T-helper 17 cell (primary cell): ENCODE measurements at places on chromosomes 6 and 20. TPM values are rescaled to one million over a fixed set of nuclear protein-coding genes. Genes with fewer than 3 reads are reported as not detected.

The MEP1A gene
- total RNA-seq: not detected

The HCRTR2 gene
- total RNA-seq: not detected

- peaks cover 8% of the 10 kb centered on the region for H3K27me3 ChIP-seq
- H3K27ac ChIP-seq: peak overlapping the region; percentile 97
- no peak for DNase-seq
- no peaks in the 10 kb centered on the region for H3K36me3 ChIP-seq
- peak overlapping the region; percentile 90 for H3K4me3 ChIP-seq
- peaks cover 27% of the 10 kb centered on the region for H3K4me1 ChIP-seq
These were observed 775 bp downstream of the PFDN4 start for GRCh38 chr20:54208548-54209176.

DNA sequence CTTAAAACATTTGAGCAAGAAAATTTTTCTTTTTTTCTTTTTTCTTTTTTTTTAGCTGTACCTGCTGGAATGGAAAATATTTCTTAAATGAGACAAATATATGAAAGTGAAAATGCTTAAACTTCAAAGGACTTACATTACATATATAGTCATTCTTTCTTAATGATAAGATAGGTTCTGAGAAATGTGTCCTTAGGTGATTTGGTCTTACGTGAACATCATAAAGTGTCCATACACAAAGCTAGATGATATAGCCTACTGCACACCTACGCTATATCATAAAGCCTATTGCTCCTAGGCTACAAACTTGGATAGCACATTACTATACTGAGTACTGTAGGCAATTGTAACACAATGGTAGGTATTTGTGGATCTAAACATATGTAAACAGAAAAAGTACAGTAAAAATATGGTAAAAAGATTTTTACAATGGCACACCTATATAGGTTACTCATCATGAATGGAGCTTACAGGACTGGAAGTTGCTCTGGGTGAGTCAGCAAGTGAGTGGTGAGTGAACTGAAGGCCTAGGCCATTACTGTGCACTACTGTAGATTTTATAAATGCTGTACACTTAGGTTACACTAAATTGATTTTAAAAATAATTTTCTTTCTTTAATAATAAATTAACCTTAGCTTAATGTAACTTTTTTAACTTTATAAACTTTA is 54.6 kb downstream of the RPP21 start:
- peaks cover 49% of the 10 kb centered on the region for H3K27me3 ChIP-seq
- H3K4me3 ChIP-seq: no peak overlapping the region
- H3K36me3 ChIP-seq: peaks cover 3% of the 10 kb centered on the region
- no peak overlapping the region for H3K27ac ChIP-seq
- no peak for DNase-seq
